ENCODE measurements at places on chromosomes 11 and 22.

- DNase-seq = no peak
Measured at GRCh38 chr11:74641289-74641688, 48.9 kb downstream of the POLD3 start.

DNA sequence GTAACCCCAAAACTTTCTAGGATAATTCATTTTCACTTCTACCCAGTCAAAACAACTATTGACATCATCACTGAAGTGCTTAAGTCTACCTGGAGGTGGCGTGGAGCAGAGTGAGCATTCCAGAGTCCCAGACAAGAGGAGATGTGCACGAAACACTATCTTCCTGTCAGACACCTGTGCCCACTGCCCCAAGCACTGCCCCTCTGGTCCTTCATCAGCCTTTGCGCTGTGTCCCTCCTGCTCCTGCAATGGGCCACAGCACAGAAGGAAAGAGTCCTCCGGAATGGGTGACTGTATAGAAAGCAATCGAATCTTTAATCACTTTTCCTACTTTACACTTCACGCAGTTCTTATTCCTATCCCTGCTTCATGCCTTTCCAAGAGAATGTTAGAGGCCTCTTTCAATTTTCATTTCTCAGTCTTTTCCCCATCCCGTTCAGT lies 512 bp upstream of the GRIA4 start:
- DNase-seq = no peak

- DNase-seq = no peak
Measured at GRCh38 chr11:12241971-12242672, 131.7 kb downstream of the MICAL2 start.

GRCh38 chr11:47912843-47913437 lies 64.8 kb upstream of the NUP160 start:
- no peak for DNase-seq

DNA sequence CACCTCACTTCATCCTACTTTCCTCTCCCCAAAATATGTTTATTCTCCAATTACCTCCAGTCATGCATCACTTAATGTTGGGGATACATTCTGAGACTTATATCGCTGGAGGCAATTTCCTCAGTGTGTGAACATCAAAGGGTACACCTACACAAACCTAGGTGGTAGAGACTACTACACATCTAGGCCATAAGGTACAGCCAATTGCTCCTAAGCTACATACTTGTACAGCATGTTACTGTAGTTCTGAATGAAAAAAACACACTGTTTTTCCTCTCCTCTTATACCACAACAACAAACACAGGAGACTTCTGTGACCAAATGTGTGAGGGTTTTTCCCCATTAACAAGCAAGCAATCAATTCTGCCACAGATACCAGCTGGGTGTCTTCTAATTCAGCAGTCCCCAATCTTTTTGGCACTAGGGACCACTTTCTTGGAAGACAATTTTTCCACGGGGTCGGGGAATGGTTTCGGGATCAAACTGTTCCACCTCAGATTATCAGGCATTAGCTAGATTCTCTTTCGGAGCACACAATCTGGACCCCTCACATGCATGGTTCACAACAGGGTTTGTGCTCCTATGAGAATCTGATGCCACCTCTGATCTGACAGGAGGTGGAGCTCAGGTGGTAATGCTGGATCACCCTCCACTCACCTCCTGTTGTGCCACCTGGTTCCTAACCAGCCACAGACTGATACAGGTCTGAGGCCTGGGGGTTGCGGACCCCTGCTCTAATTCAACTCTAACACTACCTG lies 5.2 kb downstream of the KLHL22 start:
- DNase-seq = no peak

DNA sequence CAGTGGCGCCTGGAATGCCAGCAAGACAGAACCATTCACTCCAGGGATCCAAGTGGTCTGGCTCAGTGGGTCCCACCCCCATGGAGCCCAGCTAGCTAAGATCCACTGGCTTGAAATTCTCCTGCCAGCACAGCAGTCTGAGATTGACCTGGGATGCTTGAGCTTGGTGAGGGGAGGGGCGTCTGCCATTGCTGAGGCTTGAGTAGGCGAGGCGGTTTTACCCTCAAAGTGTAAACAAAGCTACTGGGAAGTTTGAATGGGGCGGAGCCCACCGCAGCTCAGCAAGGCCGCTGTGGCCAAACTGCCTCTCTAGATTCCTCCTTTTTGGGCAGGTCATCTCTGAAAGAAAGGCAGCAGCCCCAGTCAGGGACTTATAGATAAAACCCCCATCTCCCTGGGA lies 125.7 kb upstream of the DDI1 start:
- DNase-seq = no peak

GRCh38 chr11:114308689-114309089 lies 12.5 kb downstream of the NNMT start:
- DNase-seq = no peak

DNA sequence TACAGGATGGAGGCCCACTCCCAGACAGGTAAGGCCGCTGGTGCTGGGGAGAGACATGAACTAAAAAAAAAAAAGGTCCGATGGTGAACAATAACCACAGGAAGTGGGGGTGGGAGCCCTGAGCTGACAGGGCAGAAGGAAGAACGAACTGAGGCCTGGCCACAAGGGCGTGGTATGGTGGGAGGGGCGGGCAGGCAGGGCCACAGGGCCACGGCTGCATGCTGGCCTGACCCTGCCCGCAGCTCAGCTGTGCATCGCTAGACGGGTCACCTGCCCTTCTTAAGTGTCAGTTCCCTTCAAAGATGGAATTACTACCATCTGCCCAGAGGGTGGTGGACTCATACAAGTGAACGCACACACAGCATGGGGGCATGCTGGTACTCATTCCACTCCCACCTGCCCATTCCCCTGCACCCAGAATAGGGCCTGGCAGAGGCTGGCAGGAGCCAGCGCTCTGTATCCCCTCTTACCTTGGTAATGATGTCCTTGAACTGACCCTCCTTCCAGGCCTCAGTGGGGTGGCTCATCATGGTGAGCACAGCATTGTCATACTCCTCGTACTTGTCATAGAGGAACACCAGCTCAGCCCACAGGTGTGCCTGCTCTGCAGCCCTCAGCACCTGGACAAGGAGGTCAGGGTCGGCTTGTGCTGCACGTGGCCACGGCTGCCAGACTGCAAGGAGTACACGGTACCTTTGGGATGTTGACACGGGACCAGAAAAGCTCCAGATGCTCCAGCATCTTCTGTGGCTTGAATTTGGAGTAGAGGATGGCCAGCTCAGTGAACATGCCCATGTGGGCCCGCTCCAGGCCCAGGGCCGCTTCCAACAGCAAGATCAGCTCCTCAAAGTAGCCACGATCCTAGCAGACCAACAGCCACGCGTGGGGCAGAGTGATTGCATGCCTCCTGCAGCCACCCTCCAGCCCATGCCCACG lies 17.5 kb upstream of the SLC25A1 start:
- no peak for DNase-seq

DNA sequence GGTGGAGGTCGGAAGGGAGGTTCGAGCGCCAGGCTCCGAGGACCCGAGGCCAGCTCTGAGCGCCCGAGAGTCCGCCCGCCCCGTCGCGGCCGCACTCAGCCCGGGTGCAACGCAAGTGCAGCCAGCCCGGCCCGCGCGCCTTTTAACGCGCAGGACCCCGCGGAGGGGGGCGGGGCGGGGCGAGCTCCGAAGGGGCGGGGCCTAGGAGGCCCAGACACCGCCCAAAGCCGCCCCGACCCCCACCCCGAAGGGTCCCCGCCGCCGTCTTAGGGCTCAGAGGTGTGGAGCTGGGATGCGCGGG lies at the start of gene PHOX2A:
Gene PHOX2A, minus strand, starts transcription at position 117 of the 301 bp plus-strand sequence. CDS start 172 bp downstream, outside the sequence.
- DNase-seq = no peak

DNA sequence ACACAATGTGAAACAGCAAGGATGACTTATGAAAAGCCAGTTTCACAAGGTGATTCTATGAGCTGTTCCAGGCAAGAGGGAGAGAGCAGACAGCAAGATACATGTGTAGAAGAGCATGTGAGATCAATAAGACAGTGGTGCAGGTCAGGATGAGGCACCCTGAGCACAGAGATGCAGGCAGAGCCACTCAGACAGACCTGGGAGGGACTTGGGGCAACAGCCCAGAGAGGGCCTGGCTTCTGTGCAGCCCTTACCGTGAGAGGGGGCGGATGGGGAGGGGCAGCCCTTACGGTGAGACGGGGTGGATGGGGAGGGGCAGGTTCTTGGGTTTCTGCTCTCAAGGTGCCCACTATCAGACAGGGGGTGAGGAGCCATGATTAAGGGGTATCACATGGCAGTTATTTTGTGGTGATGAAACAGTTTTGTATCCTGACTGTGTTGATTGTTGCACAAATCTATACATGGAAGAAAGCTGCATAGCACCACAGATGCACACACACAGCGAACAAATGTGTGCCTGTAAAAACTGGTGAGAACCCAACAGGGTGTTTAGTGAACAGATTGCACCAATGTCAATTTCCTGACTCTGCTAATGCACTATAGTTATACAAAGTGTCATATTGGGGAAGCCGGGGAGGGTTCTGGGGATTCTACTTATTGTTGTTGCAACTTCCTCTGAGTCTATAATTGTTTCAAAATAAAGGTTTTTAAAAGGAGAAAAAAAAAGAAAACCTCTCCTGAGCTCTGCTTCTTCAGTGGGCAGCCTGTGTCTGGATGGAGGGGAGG lies 5.2 kb upstream of the C22orf42 start:
- DNase-seq = no peak

- no peak for DNase-seq
Measured at GRCh38 chr11:63909591-63910506, 7.1 kb downstream of the RCOR2 start.

DNA sequence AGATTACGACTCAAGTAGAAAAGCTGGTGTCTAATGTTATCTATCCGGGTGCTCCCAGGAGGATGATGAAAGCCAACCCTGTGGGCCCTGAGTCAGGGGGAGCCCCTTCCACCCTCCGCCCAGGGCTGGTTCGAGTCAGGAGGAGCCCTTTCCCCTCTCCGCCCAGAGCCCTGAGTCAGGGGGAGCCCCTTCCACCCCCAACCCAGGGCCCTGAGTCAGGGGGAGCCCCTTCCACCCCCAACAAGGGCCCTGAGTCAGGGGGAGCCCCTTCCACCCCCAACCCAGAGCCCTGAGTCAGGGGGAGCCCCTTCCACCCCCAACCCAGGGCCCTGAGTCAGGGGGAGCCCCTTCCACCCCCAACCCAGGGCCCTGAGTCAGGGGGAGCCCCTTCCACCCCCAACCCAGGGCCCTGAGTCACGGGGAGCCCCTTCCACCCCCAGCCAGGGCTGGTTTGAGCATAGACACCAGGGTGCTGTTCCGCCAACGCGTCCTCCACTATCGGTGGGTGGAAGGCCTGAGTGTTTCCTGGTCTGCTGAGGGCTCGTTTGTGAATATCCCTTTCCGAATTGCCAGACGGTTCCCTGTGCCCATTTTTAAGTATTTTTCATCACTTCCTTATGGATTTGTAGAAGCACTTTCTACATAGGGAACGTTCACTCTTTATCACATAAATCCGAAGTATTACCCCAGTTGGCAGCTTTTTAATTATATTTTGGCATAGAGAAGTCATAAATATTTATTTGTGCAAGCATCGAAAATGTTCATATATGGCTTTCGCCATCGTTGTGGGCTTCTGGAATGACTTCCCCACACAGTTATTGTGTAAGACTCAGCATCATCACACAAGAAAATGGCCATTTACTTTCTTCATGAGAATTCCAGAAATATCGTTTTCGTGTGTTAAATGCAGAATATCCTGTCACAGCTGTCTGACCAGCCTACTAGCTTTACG lies 380.6 kb downstream of the BRD1 start:
- DNase-seq = no peak

GRCh38 chr22:37752189-37753087 lies 55.3 kb upstream of the GCAT start:
- no peak for DNase-seq

GRCh38 chr22:39952347-39952746 lies 7.8 kb upstream of the TMA7B start:
- DNase-seq = no peak

DNA sequence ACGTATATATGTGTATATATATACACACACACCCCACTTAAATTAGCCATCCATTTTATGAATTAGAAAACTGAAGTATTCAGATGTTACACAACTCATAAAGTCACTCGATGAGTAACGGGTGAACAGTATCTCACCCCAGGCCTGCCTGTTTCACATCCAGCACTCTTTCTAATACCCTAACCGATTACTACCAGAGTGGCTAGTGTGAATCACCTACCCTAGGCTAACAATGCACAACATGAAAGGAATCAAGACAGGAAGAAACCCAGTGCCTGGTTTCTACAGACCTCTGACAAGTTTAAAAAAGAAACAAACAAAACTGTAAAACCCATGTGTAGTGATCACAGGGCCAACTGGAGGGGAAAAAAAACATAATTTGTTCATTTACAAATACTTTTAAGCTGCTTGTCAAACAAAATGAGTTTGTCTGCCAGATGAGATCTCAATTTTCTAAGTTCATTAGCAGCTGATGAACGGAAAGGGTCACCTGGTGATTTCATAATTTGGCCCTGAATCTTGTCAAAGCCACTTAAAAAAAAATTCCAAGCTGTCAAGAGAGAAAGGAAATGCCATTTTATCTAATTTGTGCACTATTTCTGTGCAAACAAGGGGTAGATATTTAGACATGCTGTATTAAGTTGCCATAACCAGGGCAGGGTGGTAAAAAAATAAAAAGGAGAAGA lies 134.8 kb downstream of the LARGE1 start:
- DNase-seq = no peak

GRCh38 chr11:116175707-116176106 lies 597.1 kb downstream of the BUD13 start:
- no peak for DNase-seq

- DNase-seq = peak; percentile 94
Measured at GRCh38 chr22:45994491-45995404, 17.8 kb upstream of the WNT7B start.

GRCh38 chr11:56273854-56274253 lies at the start of gene OR5T1:
TSS of gene OR5T1 (plus strand) at chr11:56274154. CDS start at chr11:56275639, 1,485 bp downstream.
- no peak for DNase-seq

- no peak for DNase-seq
Measured at GRCh38 chr11:84929738-84930137, 697.4 kb downstream of the DLG2 start.

GRCh38 chr22:45225732-45226502 lies 14.8 kb downstream of the KIAA0930 start:
- DNase-seq = no peak

DNA sequence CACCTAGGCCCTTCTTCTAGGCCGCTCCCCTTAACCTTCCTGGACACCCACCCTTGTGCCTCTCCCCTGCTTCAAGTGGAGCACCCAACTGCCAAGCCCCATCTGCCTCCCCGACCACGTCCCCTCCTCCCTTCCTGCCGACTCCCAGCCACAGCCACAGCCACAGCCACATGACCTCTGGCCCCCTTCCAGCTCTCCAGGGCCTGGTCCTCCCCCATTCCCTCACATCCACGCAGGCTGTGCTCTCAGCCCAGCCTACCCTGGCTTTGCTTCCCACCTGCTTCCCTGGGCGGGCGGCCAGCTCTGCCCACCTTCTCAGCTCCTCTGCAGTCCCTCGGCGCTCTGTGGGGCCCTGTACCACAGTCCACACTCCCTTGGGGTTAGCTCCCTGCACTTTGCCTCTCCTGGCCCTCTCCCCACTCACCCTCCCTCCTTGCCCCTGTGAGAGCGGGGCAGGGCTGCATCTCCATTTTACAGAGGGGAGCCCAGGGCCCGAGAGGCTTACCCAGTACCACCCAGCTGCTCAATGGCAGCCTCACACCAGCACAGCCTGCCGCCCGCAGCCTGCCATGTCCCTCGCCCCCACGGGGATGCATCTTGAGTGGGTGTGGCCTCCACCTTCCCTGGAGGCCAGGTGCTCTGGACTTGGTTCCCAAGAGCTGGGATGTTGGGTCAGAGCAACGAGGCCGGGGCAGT lies 20.3 kb downstream of the PARVG start:
- DNase-seq = no peak

Measured in activated naive CD4-positive, alpha-beta T cell treated with anti-CD3 and anti-CD28 coated beads, Interleukin-2, amount 50 U/mL, for 72 hours (primary cell).